ENCODE measurements at places on chromosomes 11 and 22. TPM values are rescaled to one million over a fixed set of nuclear protein-coding genes. Genes with fewer than 3 reads are reported as not detected.

The HTATIP2 gene
- total RNA-seq: 29.0 TPM

The C11orf87 gene
- not detected for total RNA-seq

The PLEKHB1 gene
- total RNA-seq: 7.3 TPM

The ROBO4 gene
- total RNA-seq: 18.8 TPM

The OTOG gene
- total RNA-seq: not detected

The JAML gene
- total RNA-seq: 7.6 TPM

GRCh38 chr11:47509077-47509536 is 43.8 kb downstream of the CELF1 start:
- DNase-seq: no peak

DNA sequence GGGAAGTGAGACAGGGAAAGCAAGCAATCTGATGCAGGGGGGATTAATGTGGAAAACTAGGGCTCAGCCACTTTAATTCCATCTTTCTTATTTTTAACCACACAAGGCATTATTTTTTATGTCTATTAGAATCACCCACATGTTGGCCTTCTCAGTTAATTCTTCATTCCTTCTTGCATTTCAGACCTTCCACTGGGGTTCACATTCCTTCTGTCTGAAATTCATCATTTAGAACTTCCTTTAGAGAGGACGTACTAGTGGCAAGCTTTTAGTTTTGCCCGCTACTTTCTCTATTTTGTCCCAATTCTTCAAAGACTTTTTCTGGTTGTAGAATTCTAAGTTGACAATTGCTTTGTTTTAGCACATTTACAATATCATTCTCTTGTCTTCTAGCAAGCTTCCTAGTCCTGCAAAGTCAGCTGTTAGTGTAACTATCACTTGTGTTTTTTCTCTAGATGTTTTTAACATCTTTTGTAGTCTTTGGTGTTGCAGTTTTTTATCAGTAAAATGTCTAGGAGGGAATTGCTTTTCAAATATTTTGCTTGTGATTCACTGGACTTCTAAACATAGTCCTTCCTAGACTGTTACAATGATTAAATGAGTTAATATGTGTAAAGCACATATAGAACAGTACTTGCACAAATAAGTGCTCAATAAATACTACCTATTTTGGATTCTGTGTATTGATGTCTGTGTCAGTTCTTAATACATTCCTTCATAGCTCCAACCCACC is 5.5 kb upstream of the NNMT start:
- no peak for DNase-seq

- no peak for DNase-seq
These were observed 96.2 kb downstream of the PDHX start for GRCh38 chr11:35012467-35013191.

GRCh38 chr22:48942698-48943566 is 884.7 kb downstream of the BRD1 start:
- no peak for DNase-seq

- no peak for DNase-seq
These were observed 25.2 kb downstream of the LIF start for GRCh38 chr22:30221121-30221992.

GRCh38 chr11:96156379-96156722 is 186.6 kb downstream of the MAML2 start:
- no peak for DNase-seq

GRCh38 chr22:36790648-36791047 is 14.7 kb upstream of the IFT27 start:
- DNase-seq: no peak

- no peak for DNase-seq
These were observed 632.0 kb upstream of the KIRREL3 start for GRCh38 chr11:127632546-127632945.

- no peak for DNase-seq
These were observed 44.3 kb downstream of the CWF19L2 start for GRCh38 chr11:107413352-107413751.

DNA sequence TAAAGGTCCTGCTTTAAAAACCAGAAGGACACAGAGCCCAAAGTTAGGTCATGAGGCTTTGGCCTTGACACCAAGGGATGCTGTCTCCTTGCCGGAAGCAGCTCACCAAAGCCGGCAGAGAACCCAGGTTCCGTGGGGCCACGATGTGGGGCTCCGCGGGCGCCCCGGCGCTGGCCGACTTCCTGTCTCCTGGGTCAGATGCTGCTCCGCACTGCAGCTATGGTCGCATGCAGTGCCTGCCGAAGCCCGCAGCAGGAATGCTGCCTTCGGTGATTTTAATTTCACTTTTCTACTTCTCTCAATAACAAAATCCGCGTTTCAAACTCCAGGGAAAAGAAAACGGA is 454 bp upstream of the OTUB1 start:
- DNase-seq: no peak

DNA sequence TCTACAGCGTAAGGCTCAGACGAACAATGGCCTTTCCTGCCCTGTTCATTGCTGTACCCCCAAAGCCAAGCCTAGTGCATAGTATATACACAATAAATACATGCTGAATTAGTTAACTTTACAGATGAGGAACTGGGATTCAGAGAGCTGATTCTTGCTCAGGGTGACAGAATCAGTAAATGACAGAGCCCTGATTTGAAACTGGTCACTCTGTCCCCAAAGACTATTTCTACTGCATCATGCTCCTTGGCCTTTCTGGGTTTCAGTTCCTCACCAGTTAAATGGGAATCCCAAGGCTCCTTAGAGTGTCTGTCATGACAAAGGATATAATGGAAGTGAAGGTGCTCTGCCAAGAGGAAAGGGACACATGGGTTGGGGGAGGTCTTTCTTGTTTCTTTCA is 50.5 kb upstream of the TSKU start:
- DNase-seq: no peak

- DNase-seq: no peak
These were observed 23.9 kb downstream of the SLC22A12 start for GRCh38 chr11:64614917-64615316.

DNA sequence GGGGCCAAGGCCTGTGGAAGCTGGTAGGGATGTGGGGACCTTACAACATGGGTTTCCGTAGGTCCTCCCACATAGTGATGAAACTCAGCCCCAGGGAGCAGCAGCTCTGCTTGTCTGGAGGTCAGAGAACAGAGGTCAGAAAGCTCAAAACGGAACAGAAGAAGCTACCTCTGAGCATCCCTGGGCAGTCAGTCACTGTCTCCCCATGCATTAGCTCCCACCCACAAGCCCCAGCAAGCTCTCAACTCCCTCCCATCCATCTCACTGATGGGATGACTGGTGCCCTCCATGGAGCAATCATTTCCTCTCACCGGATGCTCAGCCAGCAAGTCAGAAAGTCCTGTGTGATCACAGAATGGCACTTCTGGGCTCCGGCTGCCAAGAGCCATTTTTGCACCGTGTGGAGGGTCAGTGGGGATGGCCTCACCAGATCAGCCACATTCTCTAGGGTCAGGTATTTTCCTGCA is 1.9 kb downstream of the TPP1 start:
- no peak for DNase-seq

DNA sequence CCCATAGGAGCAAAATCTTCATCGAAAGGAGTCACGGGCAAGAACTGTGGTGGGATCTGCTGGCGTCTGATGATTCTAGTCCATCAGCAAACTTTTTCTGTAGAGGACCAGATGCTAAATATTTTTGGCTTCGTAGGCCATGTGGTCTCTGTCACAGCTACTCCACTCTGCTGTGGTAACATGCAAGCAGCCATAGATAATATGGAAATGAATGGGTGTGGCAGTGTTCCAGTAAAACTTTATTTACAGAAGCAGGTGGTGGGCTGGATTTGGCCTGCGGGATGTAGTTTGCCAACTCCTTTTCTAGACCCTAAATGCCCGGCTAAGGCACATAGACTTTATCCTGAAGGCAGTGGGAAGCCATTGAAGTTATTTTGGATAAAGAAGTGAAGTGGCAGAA is 32.9 kb downstream of the BMAL1 start:
- no peak for DNase-seq

DNA sequence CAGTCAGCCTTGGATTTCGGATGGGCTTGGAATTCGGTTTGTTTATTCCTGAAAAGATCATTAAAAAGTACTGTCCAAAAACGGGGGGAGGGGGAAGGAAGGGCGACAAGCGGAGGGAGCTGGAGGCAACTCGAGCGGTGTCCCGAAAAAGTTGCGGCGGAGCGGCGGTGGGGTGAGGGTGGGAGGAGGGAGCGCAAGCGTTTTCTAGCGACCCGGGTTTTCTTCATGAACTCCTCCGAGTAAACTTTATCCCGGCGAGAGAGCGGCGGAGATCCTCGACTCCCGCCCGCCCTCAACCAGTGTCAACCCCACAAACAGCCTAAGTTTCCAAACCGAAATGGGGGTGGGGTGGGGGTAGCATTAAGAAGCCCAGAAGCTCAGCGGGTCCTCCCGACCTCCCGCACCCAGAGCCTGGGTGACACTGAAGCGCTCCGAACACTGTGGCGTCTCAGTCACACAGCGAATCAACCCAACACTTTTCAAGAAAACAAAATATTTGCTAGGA is 133.0 kb upstream of the C11orf58 start:
- DNase-seq: no peak

- DNase-seq: no peak
These were observed 38.1 kb upstream of the PRDM11 start for GRCh38 chr11:45108070-45109064.

- no peak for DNase-seq
These were observed 27.0 kb upstream of the PPP6R3 start for GRCh38 chr11:68433541-68433940.

GRCh38 chr11:99571094-99571493 is 550.3 kb downstream of the CNTN5 start:
- no peak for DNase-seq

Measured in thoracic aorta (tissue), 2 donors.